Activated CD8-positive, alpha-beta memory T cell treated with anti-CD3 and anti-CD28 coated beads, Interleukin-2, amount 50 U/mL, for 4 hours (primary cell): ENCODE measurements at places on chromosomes 5 and 9.

DNA sequence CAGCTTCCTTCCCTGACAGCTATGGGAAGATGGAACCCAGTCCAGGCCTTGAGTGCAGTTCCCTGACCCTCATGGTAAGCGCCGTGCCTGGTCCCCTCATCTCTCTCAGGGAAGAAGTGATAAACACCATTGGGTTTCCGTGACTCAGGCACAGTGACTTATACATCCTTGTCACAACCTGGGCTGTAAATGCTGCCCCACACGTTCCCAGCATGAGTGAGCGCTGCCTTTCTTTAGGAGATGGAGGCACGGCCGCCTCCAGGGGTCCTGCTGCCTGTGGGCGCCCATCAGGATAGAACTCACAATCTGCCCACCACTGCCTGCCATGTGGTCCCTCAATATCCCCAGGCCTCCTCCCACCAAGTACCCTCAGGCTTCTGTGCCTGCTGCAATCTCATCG is 8.3 kb upstream of the NKD2 start:
- no peak for DNase-seq

GRCh38 chr9:13033959-13034693 is 245.4 kb downstream of the MPDZ start:
- DNase-seq = no peak

DNA sequence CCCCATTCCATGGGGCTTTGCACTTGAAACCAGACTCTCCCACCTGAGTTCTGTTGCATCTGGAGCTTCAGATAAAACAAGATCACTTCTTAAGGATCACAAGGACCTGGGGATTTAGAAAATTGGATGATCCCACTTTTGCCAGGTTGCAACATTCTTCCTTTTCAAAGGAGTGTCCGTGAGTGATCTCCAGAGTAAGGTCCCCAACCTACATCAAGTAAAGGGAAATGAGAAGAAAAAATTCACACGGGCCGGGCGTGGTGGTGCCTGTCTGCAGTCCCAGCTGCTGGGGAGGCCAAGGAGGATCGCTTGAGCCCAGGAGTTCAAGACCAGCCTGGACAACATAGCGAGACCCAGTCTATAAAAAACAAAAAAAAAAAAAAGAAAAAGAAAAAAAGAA is 41.2 kb upstream of the COL5A1 start:
- no peak for DNase-seq

- no peak for DNase-seq
Measured at GRCh38 chr5:139914218-139914807, 118.7 kb downstream of the PSD2 start.

- DNase-seq = no peak
Measured at GRCh38 chr5:96408210-96408777, 24.8 kb downstream of the PCSK1 start.

GRCh38 chr5:1659100-1659981 is 135.6 kb upstream of the LPCAT1 start:
- DNase-seq = no peak

GRCh38 chr5:115723220-115723619 is 93.2 kb downstream of the CDO1 start:
- DNase-seq = no peak

GRCh38 chr5:94355811-94356210 is 262.6 kb downstream of the KIAA0825 start:
- no peak for DNase-seq

DNA sequence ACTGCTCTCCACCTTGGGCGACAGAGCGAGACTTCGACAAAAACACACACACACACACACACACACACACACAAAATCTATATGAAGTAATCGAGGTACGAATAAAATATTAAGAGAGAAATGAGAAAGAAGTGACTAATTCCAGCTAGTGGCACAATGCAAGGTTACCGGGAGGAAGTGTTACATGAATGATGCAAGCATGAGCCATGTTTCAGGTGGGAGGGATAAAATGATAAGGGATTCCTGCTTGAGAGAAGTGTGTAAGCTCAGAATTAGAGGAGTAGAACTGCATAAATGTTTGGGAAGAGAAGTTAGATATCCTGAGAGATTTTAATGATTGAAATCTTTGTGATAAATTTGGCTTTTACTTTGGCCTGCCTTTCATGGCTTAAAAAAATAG is 18.8 kb downstream of the HAPLN1 start:
- no peak for DNase-seq

DNA sequence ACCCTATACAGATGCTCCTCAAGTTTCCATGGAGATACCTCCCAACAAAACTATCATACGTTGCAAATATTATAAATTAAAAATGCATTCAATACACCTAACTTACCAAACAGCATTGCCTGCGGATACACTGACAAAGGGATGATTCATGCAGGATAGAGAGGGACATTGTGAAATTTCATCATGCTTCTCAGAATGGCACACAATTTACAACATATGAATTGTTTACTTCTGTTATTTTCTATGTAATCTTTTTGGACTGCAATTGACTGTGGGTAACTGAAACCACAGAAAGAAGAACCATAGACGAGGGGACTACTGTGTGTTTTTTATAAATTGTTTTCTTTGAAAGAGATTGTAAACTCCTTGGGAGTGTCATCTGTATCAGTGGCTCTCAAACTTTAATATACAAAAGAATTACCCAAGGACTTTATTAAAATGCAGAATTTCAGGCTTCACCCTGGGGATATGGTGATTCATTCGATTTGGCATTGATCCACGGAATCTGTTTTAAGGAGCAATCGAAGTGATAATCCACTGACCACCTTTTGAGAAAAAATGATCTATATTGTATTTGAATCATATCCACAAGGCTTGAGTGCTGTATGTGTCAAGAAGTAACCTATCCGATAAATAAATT is 146.4 kb downstream of the SGCD start:
- no peak for DNase-seq

DNA sequence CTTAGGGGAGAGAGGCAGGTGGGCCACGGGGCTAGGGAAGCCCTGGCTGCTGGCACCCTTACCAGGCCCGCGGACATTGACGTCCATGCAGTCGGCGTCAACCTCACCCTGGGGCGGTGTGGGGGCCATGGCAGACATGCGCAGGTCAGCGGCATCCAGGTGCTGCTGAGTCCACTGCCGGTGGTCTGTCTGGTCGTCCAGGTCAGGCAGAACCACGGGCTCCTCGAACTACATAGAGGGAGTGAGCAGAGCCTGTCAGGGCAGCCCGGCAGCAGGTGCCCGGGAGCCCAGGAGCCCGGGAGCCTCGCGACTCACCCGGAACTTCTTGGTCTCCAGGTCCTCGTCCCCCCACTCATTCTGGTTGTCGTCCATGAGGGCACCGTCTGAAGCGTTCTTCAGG is 18.8 kb upstream of the SEC16A start:
- no peak for DNase-seq

DNA sequence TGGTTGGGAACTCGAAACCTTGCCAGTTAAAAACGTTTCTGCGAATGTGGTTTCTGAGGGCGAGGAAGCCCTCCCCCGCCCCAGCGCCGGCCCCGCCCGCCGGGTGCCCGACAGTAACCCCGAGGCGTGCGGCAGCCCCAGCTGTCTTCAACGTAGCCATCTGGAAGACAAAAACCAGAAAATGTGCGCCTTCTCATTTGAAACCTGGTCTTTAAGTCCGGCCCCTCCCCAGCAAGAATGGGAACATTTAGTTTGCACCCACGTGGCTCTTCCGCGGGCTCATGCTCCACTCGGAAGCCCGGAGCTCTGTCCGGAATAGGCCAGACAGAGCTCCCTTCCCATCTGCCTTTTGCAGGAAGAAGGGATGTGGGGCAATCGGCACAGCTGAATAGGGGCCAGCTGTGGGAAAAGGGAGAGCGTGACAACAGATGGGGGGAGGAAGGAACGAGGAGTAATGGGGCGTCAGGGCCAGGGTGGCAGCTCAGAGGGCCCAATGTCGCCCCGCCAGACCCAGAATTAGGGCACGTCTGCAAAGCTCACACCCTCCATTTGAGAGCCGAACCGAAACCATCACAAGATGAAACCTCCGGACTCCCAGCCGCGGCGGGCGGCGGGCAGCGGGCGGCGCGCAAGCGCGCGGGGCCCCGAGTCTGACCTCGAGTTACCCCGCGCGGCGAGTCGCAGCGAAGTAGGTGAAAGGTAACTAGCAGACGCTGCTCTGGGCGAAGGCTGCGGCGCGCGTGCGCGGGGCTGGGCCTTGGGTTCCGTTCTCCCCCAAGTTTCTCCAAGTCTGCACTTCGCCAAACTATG is 63.4 kb upstream of the ABCA1 start:
- DNase-seq = peak; percentile 80

DNA sequence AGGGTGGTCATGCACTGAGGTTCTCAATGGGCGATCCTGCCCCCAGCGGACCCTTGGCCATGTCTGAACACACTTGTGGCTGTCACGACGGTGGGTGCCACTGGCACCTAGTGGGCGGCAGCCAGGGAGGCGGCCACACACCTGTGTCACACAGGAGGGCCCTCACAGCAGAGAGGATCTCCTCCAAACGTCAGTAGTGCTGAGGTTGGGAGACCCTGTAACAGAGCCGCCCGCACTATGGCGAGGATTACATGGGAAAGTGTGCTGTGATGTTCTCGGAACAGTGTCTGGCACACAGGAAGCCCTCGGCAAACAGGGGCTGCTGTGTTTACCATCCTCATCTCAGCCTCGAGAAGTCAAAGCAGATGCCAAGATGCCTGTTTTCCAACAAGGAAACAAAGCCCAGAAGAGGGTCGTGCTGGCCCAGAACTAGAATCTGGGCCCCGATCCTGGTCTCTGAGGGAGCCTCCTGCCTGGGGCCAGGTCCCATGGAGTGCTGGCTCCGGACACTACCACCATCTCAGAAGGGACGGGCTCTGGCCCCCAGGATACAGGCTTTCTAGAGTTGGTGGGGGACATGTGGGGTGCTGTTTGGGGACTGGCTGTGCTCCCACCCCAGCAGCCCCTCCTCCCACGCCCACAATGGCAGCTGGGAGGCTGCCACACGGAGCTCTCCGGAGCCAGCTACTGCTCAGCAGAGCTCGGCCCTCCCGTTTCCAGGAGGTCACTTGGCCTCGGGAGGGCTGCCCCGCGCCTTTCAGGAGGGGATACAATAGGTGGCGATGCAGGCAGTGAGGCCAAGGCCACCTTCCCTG is 48.2 kb downstream of the DBH start:
- no peak for DNase-seq

- DNase-seq = no peak
Measured at GRCh38 chr5:79844571-79844970, 146.5 kb downstream of the MTX3 start.

- DNase-seq = no peak
Measured at GRCh38 chr5:143356855-143357583, 46.5 kb downstream of the NR3C1 start.

GRCh38 chr9:3942361-3942760 is 357.5 kb downstream of the GLIS3 start:
- no peak for DNase-seq

DNA sequence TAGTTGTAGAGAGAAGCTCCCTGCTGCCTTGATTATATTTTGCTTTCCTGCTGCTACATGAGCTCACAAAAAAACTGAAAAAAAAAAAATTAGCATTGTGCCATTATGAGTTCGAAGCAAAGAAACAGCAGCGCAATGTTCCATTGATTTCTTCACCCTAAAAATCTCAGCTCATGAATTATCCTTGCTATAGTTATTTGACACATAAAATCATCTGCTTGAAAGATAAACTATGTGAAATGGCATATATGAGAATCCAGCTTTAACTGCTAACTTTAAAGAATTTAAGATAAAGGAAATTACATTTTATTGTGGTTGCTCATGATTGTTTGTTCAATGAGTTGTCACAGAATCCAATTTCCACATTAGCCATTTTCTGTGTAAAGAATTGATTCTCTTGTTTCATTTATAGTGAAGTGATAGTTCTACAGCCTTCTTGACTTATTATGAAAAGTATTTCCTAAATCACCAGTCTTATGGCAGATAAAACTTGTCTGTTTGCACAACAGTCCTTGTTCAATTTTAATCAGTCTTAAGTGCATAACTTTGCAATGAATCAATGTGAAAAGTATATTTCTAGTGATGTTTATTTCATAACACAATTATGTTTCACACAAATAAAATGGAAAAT is 1275.0 kb upstream of the CDH9 start:
- DNase-seq = no peak

DNA sequence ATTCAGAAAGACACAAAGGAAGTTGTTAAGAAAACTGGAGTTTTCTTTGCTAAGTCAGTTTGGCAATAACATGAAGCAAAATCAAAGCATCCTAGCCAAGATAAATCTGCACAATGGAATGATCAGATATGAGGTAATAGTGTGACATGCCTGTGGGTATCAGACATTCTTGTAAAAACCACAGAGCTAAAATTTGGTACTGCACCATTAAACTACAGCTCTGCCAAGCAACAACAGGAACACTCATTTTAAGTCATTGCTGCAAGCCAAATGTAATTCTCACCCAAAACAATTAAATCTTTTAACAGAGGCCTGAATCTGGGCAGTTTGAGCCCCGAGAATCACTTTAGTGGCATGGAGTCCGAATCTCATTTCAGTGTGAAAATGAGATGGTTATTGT is 96.6 kb downstream of the VCAN start:
- DNase-seq = no peak

DNA sequence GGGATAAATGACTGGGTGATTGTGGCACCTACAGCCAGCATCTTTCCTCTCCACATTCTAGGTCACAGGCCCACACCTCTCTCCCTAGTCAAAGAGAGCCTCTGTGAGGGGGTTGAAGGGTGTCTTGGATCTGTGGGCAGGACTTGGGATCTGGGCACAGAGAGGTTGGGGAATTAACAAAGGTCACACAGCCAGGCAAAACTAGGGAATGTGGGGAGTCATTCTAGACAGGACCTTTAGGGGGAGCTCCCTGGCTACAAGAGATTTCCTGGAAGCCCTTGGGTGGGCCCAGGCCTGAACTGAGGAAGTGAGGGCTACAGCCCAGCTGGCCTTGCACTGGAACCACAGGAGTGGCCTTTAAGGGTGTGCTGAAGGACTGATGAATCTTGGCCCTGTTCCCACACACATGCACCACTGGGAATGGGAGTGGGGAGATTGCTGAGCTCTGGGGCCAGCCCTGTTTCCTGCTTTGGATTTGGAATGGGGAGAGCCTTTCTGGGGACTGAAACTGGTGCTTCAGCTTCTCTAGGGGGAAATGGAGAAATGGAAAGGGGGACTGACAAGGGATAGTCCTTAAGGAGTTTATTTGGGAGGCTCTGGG is 12.4 kb upstream of the CXXC5 start:
- no peak for DNase-seq
